Type B pancreatic cell (in vitro differentiated cells): ENCODE measurements at places on chromosomes 1 and 21.
A peak's percentile ranks its signal among the peaks of the same experiment; 100 is the strongest.

- H3K4me1 ChIP-seq = peaks cover 24% of the 10 kb centered on the region
- no peaks in the 10 kb centered on the region for H3K36me3 ChIP-seq
- H3K27ac ChIP-seq = peak overlapping the region; percentile 96
- H3K27me3 ChIP-seq = no peaks in the 10 kb centered on the region
- peak overlapping the region; percentile 96 for H3K4me3 ChIP-seq
These were observed 666 bp downstream of the PAFAH2 start for GRCh38 chr1:25996966-25997827.

DNA sequence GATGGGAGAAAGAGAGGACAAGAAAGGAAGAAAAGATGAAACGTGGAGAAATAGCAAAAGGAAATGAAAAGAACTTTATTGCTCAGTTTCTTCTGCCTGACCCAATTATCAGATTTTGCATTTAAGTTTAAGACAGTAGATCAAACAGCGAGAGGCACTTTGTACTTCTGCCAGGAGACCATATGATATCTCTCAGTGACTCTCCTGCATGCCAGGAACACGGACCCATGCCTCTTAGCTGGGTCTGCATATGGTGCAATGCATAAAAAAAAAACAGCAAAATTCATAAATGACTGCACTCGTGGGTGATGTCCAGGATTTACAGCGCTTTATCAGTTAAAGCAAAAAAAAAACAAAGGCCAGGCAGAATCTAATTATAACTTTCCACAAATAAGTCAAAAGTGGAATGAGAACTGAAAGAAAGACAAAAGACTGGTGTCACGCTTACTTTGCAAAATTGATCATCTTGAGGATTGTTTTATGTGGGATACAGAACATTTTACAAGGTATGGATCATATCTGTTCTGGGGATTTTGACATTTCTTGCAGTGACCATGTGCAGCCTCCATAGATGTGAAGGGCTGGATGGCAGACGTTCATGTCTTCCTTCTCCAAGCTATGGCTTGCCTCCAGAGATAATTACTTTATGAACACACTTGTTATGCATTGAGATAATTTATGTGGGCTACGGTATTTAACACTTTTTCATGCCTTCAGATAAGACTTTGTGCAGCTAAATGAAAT lies 79.5 kb downstream of the RUNX1 start:
- H3K36me3 ChIP-seq = no peaks in the 10 kb centered on the region
- H3K4me1 ChIP-seq = peaks cover 6% of the 10 kb centered on the region
- DNase-seq = no peak
- H3K27ac ChIP-seq = no peak overlapping the region
- H3K27me3 ChIP-seq = peaks cover 12% of the 10 kb centered on the region

DNA sequence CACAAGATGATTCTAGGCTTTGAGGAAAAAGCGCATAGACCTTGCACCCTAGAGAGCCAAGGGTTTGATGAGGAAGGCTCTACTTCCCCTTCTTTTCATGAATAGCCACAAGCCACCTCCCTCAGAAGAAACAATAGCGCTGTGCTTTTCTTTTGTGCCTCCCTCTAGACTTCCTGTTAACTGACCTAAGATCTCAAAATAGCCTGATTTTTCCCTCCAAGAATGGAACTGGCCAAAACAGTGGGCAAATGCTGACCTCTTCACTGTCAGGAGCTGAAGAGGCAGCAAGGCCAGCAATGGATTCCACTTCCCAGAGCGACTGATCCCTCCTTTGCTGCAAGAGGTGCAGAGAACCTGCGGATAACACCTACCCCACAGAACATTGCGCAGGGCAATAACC lies 362.8 kb downstream of the KCNH1 start:
- H3K4me1 ChIP-seq = peaks cover 6% of the 10 kb centered on the region
- no peak for DNase-seq
- no peak overlapping the region for H3K27ac ChIP-seq
- H3K27me3 ChIP-seq = no peaks in the 10 kb centered on the region
- H3K4me3 ChIP-seq = no peak overlapping the region
- H3K36me3 ChIP-seq = no peaks in the 10 kb centered on the region

DNA sequence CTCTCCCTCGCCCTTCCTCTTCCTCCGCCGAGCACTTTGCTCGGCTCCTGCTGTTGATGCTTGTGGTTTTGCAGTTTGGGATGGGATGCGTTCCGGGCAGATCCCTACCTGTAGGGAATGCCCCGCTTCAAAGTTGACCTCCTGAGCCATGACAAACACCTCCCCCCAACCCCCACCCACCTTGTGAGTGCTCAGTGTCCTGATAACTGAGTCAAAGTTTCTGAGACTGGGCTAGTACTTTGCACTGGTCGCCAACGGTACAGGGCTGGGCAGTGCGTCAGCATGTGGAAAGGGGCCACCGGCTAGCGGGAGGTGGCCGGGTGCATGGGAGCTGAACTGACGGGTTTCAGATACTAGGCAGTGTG lies 771 bp downstream of the RABGAP1L start:
- DNase-seq = no peak
- peaks cover 19% of the 10 kb centered on the region for H3K4me1 ChIP-seq
- peak overlapping the region; percentile 90 for H3K4me3 ChIP-seq
- H3K27ac ChIP-seq = peak overlapping the region; percentile 95

DNA sequence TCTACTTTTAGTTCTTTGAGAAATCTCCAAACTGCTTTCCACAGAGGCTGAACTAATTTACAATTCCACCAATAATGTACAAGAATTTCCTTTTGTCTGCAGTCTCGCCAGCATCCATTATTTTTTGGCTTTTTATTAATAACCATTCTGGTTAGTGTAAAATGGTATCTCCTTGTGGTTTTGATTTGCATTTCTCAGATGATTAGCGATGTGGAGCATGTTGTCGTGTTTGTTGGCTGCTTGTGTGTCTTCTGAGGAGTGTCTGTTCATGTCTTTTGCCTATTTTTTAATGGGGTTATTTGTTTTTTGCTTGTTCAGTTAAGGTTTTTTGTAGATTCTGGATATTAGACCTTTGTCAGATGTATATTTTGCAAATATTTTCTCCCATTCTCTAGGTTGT lies 131.5 kb downstream of the MAST2 start:
- no peaks in the 10 kb centered on the region for H3K4me1 ChIP-seq
- H3K27ac ChIP-seq = no peak overlapping the region
- no peaks in the 10 kb centered on the region for H3K27me3 ChIP-seq
- DNase-seq = no peak

DNA sequence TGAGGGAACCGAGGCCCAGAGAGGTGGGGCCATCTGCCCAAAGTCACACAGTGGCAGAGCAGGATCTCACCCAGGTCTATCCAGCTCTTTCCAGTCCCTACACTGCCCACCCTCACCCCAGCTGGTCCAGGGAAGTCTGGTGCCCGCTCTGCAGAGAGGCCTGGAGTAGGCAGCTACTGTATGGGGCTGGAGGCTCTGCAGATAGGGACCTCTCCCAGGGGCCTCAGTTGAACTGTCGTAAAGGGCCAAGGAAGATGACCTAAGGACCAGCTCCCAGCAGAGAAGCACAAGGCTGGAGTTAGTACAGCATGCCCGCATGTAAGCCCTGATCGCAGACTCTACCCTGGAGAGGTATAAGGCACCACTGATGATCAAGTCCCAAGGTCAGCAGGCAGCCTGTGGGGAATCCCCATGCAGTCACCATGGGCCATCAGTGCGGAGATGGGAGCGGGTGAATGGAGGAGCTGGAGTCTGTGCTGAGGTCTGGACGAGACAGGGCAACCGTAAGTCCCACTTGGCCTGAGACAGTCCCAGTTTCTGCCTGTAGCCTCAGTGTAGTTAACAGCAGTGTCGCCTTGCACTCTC lies 320.2 kb downstream of the MATN1 start:
- no peaks in the 10 kb centered on the region for H3K36me3 ChIP-seq
- peaks cover 39% of the 10 kb centered on the region for H3K27me3 ChIP-seq
- H3K27ac ChIP-seq = no peak overlapping the region
- H3K4me3 ChIP-seq = no peak overlapping the region

DNA sequence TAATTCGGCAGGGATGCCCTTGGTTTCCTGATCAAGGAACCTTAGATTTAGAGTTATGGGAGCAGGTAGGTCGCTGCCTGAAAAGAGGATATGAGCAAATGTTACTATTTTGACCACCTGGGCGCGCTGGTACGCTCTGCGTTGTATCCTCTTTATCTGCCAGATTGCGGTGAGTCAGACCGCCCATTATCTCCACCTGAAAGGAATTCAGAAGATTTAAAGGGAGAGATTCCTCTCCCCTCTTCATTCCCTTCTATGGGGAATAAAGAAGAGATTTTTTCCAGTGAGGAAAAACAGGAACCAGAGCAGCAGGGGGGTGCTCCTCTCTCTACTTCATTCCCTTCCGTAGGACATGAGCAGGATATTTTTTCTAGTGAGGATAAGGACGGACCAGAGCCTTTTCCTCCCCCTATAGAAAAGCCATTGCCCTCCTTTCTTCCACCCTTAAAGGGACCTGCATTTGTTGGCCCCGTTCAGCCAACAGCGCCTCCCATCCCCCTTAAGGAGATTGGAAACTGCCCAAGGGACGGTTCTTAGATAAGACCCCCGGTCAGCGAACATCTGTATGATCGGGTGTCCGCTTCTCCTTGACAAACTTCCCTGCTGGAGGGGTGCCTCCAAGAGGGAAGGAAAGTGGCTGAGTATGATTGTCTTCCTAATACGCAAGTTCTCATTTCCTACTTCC lies 34.1 kb downstream of the CLCA1 start:
- peak overlapping the region; percentile 86 for H3K4me3 ChIP-seq
- peaks cover 12% of the 10 kb centered on the region for H3K4me1 ChIP-seq

GRCh38 chr1:67213164-67213563 lies 46.9 kb downstream of the IL23R start:
- H3K27me3 ChIP-seq = peaks cover 5% of the 10 kb centered on the region
- no peak overlapping the region for H3K4me3 ChIP-seq
- no peak overlapping the region for H3K27ac ChIP-seq

GRCh38 chr1:208420696-208421095 lies 176.5 kb upstream of the PLXNA2 start:
- H3K4me3 ChIP-seq = no peak overlapping the region
- no peak overlapping the region for H3K27ac ChIP-seq
- DNase-seq = no peak

GRCh38 chr1:29669158-29669871 lies 433.0 kb downstream of the PTPRU start:
- no peaks in the 10 kb centered on the region for H3K36me3 ChIP-seq
- H3K4me3 ChIP-seq = no peak overlapping the region
- no peak overlapping the region for H3K27ac ChIP-seq
- peaks cover 11% of the 10 kb centered on the region for H3K4me1 ChIP-seq

DNA sequence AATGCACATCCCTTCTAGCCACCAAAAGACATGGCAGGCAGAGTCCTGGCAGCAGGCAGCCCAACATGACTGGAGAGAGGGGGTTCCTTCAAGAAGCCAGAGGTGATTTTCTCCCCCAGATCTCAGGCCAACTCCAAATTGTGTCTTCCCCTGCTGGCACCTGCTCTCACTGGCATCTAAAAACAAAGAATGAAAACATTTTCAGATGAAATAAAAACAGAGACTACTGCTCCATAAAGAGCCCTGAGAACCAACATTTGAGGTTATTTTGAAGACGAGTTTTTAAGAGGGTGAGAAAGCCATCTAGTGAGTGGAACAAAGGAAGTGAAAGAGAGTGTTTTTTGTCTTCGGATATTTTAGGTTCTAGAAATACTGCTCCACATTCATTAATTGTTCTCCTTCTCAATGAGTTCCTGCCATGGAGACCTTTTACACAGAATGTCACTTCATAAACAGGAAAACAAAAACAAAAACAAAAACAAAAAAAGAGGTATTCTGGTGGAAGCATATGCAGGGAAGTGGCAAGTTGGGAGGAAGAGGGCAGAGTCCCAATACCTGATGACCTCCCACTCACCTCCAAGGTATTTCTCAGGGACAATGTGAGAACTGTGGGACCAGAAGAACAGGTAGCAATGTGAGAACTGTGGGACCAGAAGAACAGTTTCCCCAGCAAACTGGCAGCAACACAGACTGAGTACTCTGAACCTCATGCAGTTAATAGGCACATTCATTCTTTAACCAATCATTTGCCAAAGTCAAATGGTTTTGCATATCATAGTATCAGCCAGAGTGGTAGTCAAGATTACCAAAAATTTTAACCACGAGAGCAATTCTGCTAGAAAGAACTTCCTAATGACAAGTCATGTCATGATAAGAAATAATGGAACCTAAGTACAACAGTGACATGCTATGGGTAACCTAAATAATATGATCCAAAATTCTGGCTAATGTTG lies 50.0 kb downstream of the KIAA0319L start:
- no peak for DNase-seq
- no peak overlapping the region for H3K4me3 ChIP-seq
- H3K36me3 ChIP-seq = peaks cover 29% of the 10 kb centered on the region
- peaks cover 15% of the 10 kb centered on the region for H3K4me1 ChIP-seq
- no peak overlapping the region for H3K27ac ChIP-seq

DNA sequence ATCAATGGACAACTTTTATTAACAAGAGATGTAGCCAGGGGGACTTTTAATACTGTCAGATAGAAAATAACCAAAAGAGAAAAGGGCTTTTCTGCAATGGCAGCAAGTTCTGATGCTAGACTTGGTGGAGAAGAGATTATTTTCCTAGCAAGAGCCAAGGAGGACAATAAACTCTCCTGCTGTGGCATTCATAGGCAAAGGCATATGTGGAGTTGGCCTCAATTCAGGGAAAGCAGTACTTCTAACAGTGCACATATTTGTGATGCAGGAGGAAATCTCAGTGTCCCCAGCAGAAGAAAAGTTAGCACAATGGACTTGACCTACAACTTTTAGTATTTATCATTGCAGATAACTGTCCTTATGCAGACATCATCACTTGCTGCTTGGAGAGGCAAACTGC lies 75.1 kb upstream of the GRIK1 start:
- H3K27me3 ChIP-seq = no peaks in the 10 kb centered on the region
- no peak overlapping the region for H3K27ac ChIP-seq
- H3K4me3 ChIP-seq = no peak overlapping the region

DNA sequence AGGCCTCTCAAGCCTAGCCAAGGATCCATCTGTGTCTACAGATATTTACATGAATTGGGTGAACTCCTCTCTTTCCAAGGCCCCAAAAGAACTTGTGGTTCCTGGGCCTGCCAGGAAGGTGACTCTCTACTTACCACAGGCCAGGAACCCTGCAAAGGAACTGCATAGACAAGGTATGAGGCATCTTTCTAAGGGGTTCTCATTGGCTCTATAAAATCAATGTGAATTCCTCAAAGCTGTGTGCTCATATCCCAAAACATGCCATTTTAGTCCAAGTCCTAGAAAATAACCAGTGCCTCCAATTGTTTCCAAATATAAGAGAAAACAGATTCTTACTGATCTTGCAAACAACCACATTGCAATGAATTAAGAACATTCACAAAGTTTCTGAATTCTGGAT lies 39.9 kb upstream of the RGL1 start:
- no peak for DNase-seq
- H3K36me3 ChIP-seq = no peaks in the 10 kb centered on the region
- no peak overlapping the region for H3K27ac ChIP-seq
- H3K4me3 ChIP-seq = no peak overlapping the region

- DNase-seq = no peak
- H3K4me3 ChIP-seq = no peak overlapping the region
- no peaks in the 10 kb centered on the region for H3K27me3 ChIP-seq
- peaks cover 25% of the 10 kb centered on the region for H3K36me3 ChIP-seq
- H3K27ac ChIP-seq = no peak overlapping the region
These were observed 20.8 kb downstream of the MTR start for GRCh38 chr1:236815941-236816340.

- peaks cover 22% of the 10 kb centered on the region for H3K4me1 ChIP-seq
- no peak for DNase-seq
- peaks cover 14% of the 10 kb centered on the region for H3K36me3 ChIP-seq
- H3K4me3 ChIP-seq = no peak overlapping the region
- peaks cover 19% of the 10 kb centered on the region for H3K27me3 ChIP-seq
- no peak overlapping the region for H3K27ac ChIP-seq
These were observed 55.4 kb downstream of the KANK4 start for GRCh38 chr1:62263814-62264353.

GRCh38 chr1:21154717-21155116 lies 22.0 kb downstream of the EIF4G3 start:
- H3K4me1 ChIP-seq = peaks cover 27% of the 10 kb centered on the region
- H3K27ac ChIP-seq = no peak overlapping the region
- no peak overlapping the region for H3K4me3 ChIP-seq
- no peak for DNase-seq
